Activated CD8-positive, alpha-beta T cell treated with anti-CD3 and anti-CD28 coated beads, Interleukin-2, amount 10 ng/mL, durations not matched to agents 7 days and 5 days (primary cell): ENCODE measurements at places on chromosomes 6 and 20. TPM values are rescaled to one million over a fixed set of nuclear protein-coding genes. Genes with fewer than 3 reads are reported as not detected.

DNA sequence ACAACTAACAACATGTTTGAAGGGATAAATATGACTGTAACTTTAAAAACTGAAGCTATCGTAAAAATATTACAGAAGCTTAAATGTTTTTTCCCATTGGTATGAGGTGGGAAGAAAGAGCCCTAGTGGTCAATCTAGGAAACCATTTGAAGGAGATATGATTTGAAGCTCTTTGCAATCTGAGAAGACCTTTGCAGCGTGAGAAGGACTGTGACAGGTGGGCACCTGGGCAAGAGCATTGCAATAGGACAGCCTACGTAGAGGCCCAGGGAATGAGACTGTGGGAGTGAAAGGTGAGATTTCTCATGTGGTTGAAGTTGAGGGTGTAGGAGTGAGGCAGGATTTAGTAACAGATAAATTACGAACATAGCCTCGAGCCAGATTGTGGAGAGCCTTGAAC is 108.0 kb upstream of the PDE7B start:
- DNase-seq, result no peak

DNA sequence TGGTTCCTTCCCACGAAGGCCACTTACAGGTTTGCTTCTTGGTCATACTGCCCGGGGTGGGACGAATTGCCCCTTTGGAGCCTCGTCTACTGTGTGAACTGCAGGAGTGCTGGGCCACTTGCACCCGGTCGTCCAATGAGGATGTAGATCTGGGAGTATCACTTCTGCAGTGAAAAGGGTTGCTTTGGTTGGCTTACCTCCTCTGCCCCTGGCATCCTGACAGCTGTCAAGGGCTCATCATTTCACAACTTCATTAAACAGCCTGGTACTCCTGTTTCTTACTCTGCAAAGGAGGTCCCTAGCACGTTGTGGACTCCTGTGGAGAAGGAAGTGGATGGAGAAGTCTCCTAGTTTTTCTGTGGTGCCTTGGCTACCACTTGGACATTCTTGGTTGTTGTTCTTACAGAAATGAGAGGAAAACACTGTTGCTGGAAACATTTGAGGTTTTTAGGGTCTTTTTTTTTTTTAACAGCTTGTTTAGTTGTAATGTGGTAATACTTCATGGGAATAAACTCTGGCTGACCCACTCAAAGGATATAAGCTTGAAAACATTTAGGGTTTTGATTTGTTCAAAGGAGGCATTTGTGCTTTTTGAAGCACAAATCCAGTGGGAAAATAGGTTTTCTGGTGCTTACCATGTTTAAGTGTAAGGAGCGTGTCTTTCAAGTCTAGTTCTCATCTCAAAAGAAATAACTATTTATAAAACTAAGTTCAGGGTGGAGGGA is 60.7 kb downstream of the AKAP12 start:
- no peak for DNase-seq

DNA sequence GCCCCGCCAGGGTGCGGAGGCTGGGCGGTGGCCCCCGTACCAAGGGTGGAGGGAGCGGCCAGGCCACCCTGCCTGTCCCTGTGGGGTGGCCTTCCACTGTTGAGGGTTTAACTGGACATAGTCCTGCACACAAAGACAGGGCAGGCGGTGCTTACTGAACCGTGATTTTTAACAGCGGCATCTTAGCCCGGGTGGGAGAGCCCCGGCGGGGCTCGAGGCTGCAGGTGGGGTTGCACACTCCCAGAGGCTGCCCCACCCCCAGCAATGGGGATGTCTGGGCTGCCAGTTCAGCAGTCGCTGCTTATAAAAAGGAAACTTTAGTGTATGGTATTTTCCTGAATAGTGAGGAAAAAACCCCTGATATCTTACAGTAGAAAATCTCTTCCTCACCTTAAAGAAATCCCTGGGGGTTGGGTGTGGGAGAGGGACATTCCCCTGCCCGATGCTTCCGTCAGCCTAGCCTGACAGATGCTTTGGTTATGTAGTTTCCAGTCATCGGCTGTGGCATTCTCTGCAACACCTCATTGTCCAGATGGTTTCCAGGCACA is 79.4 kb downstream of the IRF4 start:
- DNase-seq, result peak; percentile 13

- DNase-seq, result peak; percentile 24
Observed at GRCh38 chr6:28383235-28384142, 16.1 kb downstream of the ZSCAN12 start.

DNA sequence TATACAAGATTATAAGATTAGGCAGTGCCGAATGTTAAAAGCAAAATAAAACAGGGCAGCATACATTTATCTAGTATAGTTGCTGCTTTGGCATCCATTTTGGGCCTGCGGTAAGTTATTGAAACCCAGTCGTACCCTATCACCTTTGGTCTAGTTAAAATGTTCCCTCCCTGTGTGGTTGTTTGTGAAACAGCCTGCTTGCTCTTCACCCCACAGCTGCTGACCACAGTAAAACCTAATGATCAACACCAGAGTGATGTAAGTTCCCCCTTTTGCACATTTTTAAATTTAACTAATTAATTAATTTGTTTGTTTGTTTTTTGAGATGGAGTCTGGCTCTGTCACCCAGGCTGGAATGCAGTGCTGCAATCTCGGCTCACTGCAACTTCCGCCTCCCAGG is 50.3 kb upstream of the TXNDC5 start:
- DNase-seq, result no peak

DNA sequence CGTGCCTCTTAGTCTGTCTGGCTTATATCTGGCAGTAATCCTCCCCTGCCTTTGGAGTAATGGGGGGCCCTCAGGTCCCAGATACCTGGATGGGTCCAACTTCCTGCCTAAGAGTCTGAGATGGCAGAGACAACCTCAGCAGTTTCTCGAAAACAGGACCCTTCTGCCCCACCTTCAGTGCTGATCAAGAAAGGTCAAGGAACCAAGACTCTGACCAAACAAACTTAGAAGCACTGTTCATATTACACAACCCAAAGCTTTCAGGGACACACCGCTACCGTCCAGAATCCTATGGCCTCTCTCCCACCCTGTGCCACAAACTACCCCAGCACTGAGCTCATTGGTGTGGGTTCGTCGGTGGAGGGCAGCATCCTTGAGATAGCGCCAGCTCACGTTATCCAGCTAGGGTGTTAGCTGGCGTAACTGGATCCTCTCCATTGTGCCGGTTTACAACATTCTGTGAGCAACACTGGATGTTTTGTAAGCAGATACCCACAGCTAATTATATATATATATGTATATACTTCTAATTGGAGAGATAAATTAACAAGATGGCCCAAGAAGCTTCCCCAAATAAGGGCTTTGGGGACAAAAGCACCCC is 7.6 kb upstream of the TMC2 start:
- DNase-seq, result no peak

- no peak for DNase-seq
Observed at GRCh38 chr20:444862-445426, 17.4 kb downstream of the TBC1D20 start.

DNA sequence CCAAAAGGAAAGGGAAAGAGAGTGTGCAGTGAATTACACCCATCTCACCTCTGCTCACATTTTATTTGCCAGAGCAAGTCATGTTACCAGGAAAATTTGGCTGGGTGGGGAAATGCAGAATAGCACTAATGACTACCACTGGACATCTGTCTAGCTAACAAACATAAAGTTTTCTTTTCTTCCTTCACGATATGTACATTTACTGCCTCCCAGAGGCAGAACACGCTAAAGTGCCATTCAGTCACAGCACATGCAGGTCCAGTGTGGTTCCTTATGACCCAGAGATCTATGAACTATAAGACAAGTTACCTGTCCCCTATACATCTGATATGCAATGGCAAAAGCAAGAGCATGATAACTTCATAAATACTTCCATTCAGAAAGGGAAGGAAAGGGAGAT is 194.1 kb downstream of the OGFRL1 start:
- no peak for DNase-seq

DNA sequence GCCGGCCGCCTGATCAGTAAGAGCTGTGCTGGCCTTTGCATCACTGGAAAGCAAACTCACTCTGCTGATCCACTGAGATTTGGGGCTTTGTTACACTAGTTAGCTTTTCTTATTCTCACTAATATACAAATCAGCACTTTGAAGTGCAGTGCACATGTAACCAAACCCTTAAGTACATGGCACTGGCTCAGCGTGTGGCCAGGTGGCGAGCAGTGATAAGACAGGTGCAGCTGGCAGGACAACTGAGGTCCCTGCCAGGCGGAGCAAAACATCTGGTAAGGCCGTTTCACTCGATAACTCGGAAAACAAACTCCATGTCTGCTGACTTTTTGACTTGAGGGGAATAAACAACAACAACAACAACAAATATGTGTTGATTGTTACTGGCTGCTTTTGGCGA is 11.0 kb downstream of the GFRA4 start:
- no peak for DNase-seq

GRCh38 chr20:4083098-4083865 is 67.9 kb upstream of the RNF24 start:
- DNase-seq, result no peak

DNA sequence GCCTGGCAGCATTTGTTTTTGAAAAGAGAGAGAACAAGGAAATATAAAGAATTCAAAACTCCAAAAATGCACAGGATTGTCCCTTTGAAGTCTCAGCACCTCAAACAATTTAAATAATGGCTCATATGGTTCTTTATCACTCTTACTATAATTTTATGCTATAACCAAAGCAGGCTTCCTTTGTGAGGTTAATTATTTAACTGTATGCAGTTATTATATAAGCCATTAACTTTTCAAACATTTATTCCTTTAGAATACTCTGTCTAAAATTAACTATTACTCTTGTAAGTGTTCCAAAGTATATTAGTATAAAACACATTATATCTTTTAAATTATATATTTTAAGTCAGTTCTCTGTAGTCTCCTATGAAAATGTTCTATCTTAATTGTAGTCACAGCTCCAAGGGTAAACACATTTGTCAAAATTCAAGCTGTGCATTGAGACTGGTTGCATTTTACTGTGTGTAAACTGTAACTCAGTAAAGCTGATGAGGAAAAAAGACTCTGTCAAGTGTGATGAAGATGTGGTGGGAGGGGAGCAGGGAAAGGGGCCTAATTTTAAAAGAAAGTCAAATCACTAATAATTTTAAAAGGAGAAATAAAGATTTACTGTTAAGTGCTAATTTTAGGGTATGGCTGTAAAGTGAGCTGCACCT is 20.0 kb upstream of the PLAGL1 start:
- no peak for DNase-seq

DNA sequence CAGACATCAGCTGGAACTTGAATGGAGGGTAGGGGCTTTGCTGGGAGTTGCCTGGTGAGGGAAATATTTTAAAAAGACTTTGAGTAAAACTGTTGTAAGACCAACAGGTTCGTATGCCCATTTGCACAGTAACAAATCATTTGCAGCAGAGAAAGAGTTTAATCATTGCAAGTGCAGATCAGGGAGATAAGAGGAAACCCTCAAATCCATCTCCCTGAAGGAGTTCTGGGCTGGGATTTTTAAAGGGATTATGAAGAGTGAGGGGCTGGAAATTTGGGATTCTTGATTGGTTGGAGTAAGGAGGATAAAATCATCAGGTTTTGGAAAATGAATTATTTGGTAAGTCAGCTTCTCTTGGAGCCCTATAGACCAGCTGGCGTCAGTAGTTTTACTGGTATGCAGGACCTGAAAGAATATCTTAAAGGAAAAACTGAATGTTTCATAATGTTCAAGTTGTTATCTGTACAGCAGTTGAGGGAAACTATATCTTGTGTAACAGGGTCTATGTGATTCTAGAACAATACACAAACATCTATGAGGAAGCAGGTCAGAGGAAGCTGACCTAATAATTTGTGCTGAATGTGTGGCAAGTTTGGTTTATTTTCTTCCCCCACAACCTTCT is 295.5 kb downstream of the PLCB1 start:
- no peak for DNase-seq

DNA sequence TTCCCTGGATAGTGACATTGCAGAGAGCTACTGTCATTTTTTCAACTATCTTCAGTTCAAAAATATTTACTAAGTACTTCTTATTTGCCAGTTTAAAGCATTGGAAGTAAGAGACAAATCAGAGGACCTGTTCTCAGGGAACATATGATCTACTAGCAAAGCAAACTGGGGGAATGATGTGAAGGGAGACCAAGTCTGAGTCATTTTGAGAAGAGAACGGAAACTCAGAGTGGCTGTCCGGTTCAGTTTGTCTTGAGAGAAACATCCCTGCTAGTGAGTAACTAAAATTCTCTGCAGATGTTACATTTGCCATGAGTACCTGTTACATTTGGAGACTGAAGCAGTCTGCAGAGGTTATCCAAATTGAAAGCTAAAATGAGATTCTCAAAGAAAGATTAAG is 118.3 kb downstream of the KCNQ5 start:
- no peak for DNase-seq

DNA sequence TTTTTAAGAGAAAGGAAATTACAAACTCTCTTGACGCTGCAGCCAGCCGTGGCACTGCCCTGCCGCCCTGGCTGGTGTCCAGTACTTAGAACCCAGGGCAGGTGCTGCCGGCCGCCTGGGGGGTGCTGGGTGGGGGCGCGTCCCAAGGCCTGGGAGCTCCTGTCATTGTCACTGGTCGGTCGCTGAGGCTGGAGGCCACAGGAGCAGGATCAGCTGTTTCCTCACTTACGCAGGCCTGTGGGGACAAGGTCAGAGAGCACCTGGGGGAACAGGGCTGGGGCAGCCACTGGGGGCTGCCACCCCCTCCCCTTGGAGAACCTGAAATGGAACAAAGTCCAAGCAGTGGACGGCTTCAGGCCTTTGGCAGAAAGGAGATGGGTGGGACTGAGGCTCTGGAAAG is 5.6 kb downstream of the BIRC7 start:
- DNase-seq, result no peak

DNA sequence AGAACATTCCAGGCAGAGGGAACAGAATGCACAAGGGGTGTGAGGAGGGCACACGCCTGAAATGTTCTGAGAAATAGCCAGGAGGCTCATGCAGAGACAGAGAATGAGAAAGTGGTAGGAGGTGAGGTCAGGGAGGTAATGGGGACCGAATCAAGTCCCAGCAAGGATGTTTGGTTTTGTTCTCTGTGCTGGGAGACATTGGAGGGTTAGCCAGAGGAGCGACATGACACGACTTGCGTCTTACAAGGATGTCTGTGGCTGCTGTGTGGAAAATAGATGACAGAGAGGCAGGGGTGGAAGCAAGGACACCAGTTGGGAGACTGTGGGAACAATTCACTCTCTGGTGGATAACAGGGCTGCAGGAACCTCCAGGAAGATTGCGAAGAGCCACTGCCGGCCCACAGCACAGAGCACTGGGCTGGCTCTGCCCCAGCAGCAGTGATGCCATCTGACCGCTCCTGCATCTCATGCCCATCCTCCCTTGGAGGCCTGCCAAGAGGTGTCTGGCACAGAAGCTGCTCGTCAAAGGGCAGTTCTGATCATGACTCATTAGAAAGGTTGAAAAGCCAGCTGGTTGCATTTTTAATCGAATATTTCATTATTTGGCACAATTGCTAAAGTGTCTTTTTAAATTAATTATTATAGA is 57.7 kb upstream of the CD83 start:
- DNase-seq, result no peak

GRCh38 chr6:53986721-53987521 is 124.3 kb upstream of the MLIP start:
- no peak for DNase-seq

The BNIP5 gene
- total RNA-seq, result not detected

The SLC13A3 gene
- not detected for total RNA-seq

The GSTA5 gene
- total RNA-seq, result not detected

The WFDC10B gene
- not detected for total RNA-seq

The SIRPB2 gene
- not detected for total RNA-seq

The RRAGD gene
- total RNA-seq, result 3.7 TPM
